ENCODE measurements at places on chromosomes 12 and 14.

- DNase-seq = no peak
Measured at GRCh38 chr14:102586420-102587104, 5.9 kb upstream of the RCOR1 start.

DNA sequence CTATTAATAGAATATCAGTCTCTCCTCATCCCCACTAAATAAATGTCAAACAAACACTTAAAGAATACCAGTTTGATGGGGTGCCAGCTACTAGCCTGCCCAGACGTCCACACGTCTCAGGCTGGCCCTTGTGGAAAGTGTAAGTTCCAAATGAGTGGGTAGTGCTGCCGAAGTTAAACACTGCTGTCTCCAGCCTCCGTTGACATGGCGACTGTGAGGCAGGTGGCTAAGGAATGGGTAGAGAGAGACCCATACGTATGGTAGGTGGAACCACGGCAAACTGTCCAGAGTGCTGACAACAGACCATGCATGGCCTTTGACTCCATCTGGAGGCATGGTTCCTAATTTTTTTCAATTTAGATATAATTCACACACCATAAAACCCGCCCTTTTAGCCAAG, 37.9 kb downstream of the PITPNM2 start:
- no peak for DNase-seq

GRCh38 chr14:92254786-92255185, 68.2 kb upstream of the SLC24A4 start:
- no peak for DNase-seq

- DNase-seq = no peak
Measured at GRCh38 chr12:50302686-50303085, 19.4 kb upstream of the LIMA1 start.

GRCh38 chr14:39491134-39491571, 58.9 kb upstream of the FBXO33 start:
- no peak for DNase-seq

DNA sequence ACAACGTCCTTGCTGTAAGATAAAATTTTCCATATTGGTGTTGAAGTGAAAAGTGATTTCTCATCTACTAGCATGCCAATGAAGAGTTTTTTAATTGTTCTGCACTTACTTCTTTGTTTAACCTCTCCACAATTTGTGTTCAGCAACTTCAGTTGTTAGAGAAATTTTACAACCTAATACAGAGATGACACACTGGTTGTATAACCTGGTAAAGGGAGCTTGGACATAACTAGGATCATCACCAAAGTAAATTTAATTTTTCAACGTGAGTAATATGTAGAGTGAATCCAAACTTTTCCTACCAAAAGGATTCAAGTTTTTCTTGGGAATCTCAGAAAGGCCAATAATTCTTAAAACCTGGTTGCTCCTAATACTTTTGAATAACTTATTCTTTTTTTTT, 13.4 kb upstream of the TAS2R43 start:
- no peak for DNase-seq

DNA sequence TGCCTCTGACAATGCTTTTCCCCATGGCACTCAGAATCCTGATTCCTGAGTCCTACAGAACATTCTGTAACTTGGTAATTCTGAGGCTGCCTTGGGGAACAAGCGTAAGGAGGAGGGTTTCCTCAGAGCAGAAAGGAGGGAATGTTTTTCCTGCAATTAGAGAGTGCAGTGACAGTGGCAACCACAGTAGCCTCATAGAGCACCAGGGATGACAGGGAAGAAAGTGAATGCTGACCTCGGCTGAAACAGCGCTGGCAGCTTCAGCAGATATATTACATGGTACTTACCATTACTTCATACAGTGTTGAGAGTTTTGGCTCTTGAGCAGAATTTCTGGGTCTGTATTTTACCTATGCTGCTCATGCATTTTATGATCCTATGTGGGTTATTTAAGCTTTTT, 757.1 kb downstream of the NRXN3 start:
- DNase-seq = no peak

- no peak for DNase-seq
Measured at GRCh38 chr14:65703521-65703920, 291.0 kb downstream of the FUT8 start.

DNA sequence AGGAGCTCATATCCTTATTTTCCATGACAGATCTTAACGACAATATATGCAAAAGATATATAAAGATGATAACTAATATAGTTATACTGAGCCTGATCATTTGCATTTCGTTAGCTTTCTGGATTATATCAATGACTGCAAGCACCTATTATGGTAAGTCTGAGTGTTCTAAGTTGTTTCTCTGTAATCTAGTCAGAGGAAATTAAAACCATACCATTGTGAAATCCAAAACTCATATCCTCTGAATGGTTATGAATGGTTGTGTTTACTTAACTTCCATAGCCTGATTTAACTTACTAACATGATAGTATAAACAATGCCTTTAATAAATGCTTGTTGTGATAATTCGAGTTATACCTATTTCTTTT, 760 bp downstream of the TMEM19 start:
- no peak for DNase-seq

GRCh38 chr14:57486767-57487379, 6.8 kb downstream of the CCDC198 start:
- DNase-seq = no peak

DNA sequence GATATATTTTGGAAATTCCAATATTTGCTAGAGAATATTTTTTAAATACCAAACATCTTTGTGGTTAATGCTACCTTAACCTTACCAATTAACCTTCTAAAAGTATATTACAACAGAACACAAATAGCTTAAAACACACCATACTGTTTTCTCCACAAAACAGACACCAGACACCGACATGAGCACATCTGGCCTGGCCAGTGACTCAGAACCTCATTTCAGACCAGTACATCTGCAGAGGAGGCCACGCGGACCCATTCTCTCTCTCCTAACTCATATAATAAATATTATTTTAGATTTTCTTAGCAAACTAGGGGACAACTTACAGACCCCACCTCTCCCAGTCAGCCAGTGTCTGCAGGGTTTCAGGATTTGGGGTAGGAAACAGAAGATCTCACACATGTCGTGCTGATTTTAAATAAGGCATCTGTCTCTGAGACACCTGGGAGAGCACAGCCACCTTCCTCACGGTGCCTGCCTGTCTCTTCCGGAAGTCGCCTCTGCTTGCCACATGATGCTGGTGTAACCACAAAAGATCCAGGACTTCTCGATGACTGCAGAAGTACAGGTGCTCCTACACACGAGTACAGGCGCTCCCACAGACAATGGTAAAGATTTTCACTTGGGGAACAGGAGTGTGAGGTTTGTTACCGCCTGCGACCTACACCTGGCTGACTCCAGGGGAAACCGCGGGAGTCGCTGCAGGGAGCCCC, 9.7 kb upstream of the ANKLE2 start:
- no peak for DNase-seq

Data from GM12892 (cell line).